Left cardiac atrium (tissue), 4 donors: ENCODE measurements at places on chromosomes 11 and 22.
A peak's percentile ranks its signal among the peaks of the same experiment; 100 is the strongest.

GRCh38 chr22:40361100-40361499 is 9.3 kb upstream of the SGSM3 start:
- no peak for DNase-seq

- DNase-seq = no peak
These were observed 60.4 kb upstream of the PAX6 start for GRCh38 chr11:31871310-31872075.

GRCh38 chr22:39287076-39287725 is 32.2 kb downstream of the RPL3 start:
- no peak for DNase-seq

GRCh38 chr11:13318498-13319295 is 41.1 kb downstream of the BMAL1 start:
- DNase-seq = no peak

- DNase-seq = no peak
These were observed 40.7 kb upstream of the POU2AF1 start for GRCh38 chr11:111419641-111420327.

- DNase-seq = no peak
These were observed 68.3 kb downstream of the CTTN start for GRCh38 chr11:70466596-70466995.

DNA sequence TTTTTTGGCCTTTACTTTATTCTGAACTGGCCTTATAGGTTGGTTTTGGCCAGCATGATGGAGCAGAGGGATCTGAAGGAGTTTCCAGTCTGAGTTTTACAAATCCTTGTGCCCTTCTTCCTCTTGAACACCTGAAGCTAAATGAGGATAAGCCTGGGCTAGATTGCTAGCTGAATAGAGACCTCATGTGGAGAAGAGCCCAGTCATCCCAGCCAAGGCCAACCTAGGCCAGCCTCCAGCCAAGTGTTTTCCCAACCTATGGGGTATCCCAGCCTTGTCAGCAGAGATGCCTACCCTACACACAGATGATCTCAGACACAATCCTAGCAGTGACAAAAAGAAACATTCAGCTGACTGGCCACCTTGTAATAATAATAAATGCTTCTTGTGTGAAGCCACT is 966 bp upstream of the CASP12 start:
- no peak for DNase-seq

- DNase-seq = no peak
These were observed 12.0 kb upstream of the CAT start for GRCh38 chr11:34426766-34427185.

GRCh38 chr22:22903355-22903777 is 15.8 kb downstream of the IGLL5 start:
- no peak for DNase-seq

DNA sequence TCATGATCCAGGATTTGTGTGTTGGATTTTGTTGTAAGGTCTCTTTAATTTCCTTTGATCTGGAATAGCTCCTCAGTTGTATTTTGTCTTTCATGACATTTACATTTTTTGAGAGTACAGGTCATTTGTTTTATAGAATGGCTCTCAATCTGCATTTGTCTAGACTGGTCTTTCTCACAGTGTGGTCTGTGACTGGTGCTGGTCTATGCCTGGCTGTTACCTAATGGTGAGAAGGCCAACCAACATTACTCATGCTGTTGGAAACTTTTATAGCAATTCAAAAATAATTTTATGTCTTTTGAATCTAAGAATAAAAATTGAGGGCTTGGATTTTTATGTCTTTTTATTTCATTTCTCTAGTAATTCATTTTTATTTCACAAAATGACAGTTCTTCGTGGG is 3.9 kb upstream of the NCR3LG1 start:
- DNase-seq = no peak

DNA sequence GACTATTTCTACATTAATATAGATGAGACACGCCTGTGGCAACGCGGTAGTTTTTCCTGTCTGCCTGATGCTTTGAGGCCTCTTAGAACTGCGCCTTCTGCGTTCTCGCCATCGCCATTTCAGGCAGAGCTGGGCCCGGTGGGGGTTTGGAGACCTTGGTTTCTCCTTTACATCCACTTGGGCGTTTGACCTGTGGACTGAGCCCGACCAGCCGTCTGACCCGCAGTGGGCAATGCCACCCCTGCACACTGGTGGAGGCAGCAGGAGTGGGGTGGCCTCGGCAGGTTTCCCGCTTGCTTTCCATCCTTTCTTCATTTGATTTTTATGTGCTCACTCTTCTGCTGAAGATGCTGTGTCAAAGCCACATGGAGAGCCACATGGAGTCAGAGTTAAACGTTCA is 130.4 kb downstream of the TBC1D22A start:
- no peak for DNase-seq

GRCh38 chr11:35982061-35982460 is 38.2 kb downstream of the LDLRAD3 start:
- DNase-seq = no peak

GRCh38 chr11:16632295-16633200 is 105.9 kb upstream of the C11orf58 start:
- DNase-seq = no peak

DNA sequence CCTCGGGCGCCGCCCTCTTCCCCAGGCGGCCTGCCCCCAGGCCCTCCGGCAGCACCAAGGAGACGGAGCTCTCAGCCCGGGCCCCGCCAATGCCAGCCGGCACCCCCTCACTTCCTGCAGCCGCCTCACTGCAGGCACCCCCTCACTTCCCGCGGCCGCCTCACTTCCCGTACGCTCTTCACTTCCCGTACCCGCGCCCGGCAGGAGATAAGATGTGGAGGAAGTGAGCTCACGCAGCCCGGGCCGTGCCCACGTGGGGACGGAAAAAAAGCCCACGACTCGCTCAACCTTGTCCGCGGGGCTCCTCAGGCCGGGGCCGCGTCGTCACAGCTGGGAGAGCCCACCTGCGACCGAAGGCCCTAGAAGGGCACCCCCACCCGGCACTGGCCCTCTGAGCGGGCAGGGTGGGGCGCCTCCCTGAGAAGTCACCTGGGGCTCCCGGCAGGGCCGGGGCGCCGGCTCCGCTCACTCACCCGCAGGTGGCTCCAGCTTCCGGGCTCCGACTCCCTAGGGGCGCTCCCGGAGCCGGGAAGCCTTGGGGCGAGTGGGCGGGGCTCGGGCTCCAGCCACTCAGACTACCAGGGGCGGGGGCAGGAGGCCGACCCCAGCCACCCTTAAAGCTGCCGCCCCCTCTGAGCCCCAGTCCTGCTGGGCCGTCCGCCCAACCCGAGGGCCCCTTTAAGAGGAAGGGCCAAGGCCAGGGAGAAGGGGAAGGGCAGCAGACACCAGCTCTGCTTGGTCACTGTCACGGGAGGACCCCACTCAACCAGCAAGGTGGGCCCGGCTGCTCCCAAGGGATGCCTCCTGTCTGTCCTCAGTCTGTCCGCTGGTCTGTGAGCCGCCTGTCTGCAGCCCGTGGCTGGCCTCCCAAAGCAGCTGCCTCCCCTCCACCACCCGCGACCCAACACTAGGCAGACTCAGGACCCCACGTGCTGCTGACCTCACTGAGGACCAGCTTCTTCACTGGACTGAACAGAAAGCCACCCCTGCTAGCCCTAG is 31.4 kb downstream of the PISD start:
- DNase-seq = peak; percentile 94

DNA sequence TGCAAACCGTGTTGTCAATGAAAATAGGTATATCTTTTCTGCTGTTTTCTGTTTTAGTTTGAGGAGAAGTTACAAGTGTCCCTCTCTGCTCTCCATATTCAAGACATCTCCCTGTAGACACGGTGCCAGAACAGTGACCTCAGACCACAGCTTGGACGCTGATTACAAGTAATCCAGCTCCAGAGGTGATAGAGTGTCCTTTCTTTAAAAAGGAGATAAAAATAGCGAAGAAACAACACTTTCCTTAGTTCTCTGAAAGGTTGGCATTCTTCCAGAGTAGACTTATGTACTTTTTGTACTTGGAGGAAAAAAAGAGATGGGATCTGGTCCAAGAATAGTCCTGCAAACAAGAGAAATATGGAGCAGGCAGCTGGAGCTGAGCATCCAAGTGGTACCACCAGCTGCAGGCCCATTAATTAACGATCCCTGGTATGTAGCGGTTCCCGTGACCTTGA is 43.0 kb upstream of the WT1 start:
- no peak for DNase-seq

- no peak for DNase-seq
These were observed 20.5 kb downstream of the ATP6V1E1 start for GRCh38 chr22:17607891-17608521.

DNA sequence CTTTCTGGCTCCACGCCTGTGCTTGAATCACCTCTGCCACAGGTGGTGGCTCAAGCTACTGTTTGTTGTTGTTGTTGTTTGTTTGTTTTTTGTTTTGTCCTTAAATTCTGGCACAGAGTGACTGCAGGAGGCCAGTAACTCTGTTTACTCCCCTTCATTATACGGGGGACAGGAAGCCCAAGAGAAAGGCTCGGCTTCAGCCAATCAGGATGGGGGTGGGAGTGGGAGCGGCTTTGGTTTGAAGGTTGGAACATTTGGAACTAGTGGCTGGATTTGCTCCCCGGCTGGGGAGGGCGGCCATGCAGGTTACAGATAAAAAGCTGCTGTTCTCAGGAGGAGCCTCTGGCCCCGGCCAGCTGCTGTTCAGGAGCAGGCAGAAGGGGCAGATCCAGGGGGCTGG is 19.7 kb upstream of the CABP2 start:
- no peak for DNase-seq

- no peak for DNase-seq
These were observed 9.2 kb upstream of the PRRG4 start for GRCh38 chr11:32820497-32820896.

GRCh38 chr11:111819161-111819828 is 52.1 kb downstream of the ALG9 start:
- peak; percentile 55 for DNase-seq

- DNase-seq = peak; percentile 92
These were observed 35.8 kb downstream of the MAML2 start for GRCh38 chr11:96306933-96307775.

DNA sequence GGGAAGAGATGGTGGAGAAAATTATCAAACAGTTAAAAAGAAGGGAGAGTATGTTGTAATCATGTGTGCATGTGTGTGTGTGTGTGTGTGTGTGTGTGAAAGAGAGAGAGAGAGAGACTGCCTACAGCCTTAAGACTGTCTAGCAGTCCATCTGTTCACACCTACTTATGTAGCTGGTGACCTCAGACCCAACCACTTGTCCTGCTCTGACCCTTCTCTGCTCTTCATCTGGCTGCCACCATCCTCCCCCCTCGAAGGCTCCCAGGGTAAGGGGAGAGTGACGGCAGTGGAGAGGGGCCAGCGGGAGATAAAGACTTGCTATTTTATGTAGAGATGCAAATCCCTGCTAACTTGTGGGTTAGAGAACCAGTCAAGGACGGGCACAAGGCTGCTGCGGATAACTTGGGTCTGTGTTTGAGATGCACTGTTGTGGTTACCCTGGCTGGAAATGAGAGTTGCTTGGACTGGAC is 24.9 kb upstream of the GRAMD1B start:
- peak; percentile 63 for DNase-seq

GRCh38 chr11:110294509-110294908 is 1.9 kb downstream of the RDX start:
- DNase-seq = no peak

GRCh38 chr11:19332476-19332875 is 91.7 kb upstream of the E2F8 start:
- DNase-seq = no peak
